Activated CD8-positive, alpha-beta T cell treated with anti-CD3 and anti-CD28 coated beads, Interleukin-2, amount 10 ng/mL, durations not matched to agents 7 days and 5 days (primary cell): ENCODE measurements at places on chromosomes 1 and 21. TPM values are rescaled to one million over a fixed set of nuclear protein-coding genes. Genes with fewer than 3 reads are reported as not detected.

The RAD54L gene
- total RNA-seq = 59.3 TPM

The DEPDC1 gene
- total RNA-seq = 25.3 TPM

The TNN gene
- total RNA-seq = not detected

The KLF17 gene
- not detected for total RNA-seq

DNA sequence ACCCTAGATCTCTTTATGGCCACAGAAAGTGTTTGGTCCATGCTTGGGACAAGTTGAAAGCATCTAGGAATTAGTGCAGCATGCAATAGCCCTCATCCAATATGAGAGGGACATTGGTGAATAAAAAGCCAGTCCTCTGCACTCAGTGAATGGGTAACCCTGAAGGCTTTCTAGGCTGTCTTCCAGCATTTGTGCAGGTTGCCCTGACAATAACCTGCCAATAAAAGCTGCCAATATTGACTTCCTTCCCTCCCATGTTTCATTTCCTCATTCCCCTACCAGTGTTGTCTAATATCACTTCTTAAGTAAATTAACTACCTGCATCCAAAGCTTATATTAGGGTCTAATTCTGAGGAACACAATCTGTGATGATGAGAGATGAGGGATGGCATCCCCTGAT lies 563.6 kb upstream of the NEGR1 start:
- no peak overlapping the region for H3K4me3 ChIP-seq
- H3K4me1 ChIP-seq = no peaks in the 10 kb centered on the region
- DNase-seq = no peak
- no peaks in the 10 kb centered on the region for H3K36me3 ChIP-seq

- no peak overlapping the region for H3K27ac ChIP-seq
- H3K36me3 ChIP-seq = peaks cover 55% of the 10 kb centered on the region
- H3K27me3 ChIP-seq = no peaks in the 10 kb centered on the region
- no peaks in the 10 kb centered on the region for H3K4me1 ChIP-seq
- DNase-seq = no peak
Observed at GRCh38 chr21:32320726-32321125, 22.1 kb downstream of the MRAP start.

DNA sequence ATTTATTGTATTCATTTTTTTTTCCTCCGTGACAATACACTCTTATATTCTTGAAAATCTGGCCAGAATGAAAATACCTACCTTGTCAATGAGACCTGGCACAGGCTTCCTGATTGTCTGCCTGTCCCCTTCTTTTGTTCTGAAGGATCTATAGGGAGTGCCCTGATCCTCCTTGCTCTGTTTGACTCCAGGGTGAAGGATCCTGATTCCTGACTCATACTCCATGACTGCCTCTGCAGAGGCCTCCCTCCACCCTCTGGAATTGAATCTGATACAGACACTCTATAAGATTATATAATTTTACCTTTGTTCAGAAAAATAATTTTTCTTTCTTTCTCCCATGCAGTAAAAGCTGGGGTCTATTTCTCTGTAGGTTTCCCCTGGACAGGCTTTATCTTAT lies 116.2 kb downstream of the HMCN1 start:
- H3K36me3 ChIP-seq = no peaks in the 10 kb centered on the region
- DNase-seq = no peak
- H3K4me3 ChIP-seq = no peak overlapping the region
- no peak overlapping the region for H3K27ac ChIP-seq

- H3K4me1 ChIP-seq = no peaks in the 10 kb centered on the region
- H3K27me3 ChIP-seq = peaks cover 12% of the 10 kb centered on the region
- H3K4me3 ChIP-seq = no peak overlapping the region
- DNase-seq = no peak
- no peaks in the 10 kb centered on the region for H3K36me3 ChIP-seq
Observed at GRCh38 chr1:32557812-32558211, 18.6 kb downstream of the ZBTB8A start.

GRCh38 chr1:2438038-2438437 lies 25.7 kb upstream of the PEX10 start:
- DNase-seq = no peak
- peaks cover 3% of the 10 kb centered on the region for H3K27me3 ChIP-seq
- no peaks in the 10 kb centered on the region for H3K4me1 ChIP-seq
- H3K4me3 ChIP-seq = no peak overlapping the region
- no peak overlapping the region for H3K27ac ChIP-seq

DNA sequence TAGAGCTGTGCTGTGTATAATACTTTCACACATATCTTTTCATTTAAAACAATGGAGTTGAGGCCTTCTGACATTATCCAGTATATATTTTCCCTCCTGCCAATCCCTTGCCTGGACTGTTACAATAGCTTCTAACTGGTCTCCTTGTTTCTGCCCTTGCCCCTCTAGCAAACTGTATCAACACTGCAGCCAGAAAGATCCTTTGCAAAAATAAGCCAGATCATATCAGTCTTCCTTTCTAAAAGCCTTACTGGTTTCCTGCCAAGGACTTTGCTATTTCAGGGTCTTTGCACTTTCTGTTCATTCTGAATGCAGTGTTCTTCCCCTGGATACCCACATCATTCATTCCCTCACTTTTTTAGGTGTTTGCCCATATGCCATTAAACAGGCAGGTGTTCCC lies 370.1 kb downstream of the PTBP2 start:
- H3K36me3 ChIP-seq = peaks cover 2% of the 10 kb centered on the region
- H3K4me1 ChIP-seq = no peaks in the 10 kb centered on the region
- H3K27me3 ChIP-seq = no peaks in the 10 kb centered on the region
- no peak overlapping the region for H3K27ac ChIP-seq

DNA sequence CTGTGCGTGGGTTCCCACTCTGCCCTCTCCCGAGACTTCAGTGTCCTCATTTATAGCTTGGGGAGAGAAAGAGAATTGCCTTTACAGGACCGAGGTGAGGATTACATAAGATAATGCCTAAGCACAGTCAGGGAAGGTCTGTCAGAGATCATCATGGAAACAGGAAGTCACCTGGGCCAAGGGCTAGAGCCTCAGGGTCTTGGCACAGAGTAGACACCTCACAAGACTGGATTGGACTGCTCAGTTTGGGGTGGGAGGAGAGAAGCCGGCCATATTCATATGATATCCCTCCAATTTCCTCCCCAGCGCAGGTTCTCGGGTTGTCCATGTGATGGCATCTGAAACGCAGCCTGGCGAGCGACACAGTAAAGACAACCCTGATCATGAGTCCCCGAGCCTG lies 3.8 kb downstream of the CNR2 start:
- no peaks in the 10 kb centered on the region for H3K27me3 ChIP-seq
- DNase-seq = peak; percentile 49
- H3K36me3 ChIP-seq = peaks cover 25% of the 10 kb centered on the region
- H3K4me1 ChIP-seq = peaks cover 86% of the 10 kb centered on the region
